Glutamatergic neuron (in vitro differentiated cells): ENCODE measurements at places on chromosomes 7 and 10.

- H3K4me1 ChIP-seq: no peaks in the 10 kb centered on the region
- DNase-seq: no peak
- no peaks in the 10 kb centered on the region for H3K36me3 ChIP-seq
- H3K4me3 ChIP-seq: no peak overlapping the region
- no peaks in the 10 kb centered on the region for H3K27me3 ChIP-seq
These were observed 1063.5 kb upstream of the LRRN3 start for GRCh38 chr7:110027385-110027784.

GRCh38 chr10:44879531-44879899 lies 31.6 kb upstream of the TMEM72 start:
- H3K36me3 ChIP-seq: peaks cover 4% of the 10 kb centered on the region
- no peak for DNase-seq
- H3K4me3 ChIP-seq: peak overlapping the region; percentile 89
- no peak overlapping the region for H3K27ac ChIP-seq
- peaks cover 12% of the 10 kb centered on the region for H3K4me1 ChIP-seq
- peaks cover 11% of the 10 kb centered on the region for H3K27me3 ChIP-seq

DNA sequence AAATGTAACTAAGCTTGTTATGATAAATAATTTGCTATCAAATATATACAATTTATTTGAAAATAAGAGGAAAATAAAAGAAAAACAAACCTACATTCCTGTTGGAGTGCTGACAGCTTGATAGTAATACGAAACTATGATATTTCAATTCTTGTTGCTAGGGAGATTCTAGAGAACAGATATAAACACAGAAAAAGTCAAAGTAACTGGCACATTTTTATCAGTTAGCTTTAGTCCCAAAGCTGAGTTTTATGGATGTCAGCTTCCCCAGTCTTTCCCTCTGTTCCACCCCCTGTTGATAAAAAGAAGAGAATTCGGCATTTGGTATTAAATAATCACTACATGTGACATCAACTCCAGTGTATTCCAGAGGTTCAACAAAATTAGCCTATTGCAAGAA lies 1134.0 kb downstream of the XPNPEP1 start:
- H3K36me3 ChIP-seq: peaks cover 6% of the 10 kb centered on the region
- no peak for DNase-seq
- no peak overlapping the region for H3K4me3 ChIP-seq
- no peaks in the 10 kb centered on the region for H3K4me1 ChIP-seq

- H3K4me3 ChIP-seq: no peak overlapping the region
- peaks cover 10% of the 10 kb centered on the region for H3K4me1 ChIP-seq
- no peak for DNase-seq
- H3K27me3 ChIP-seq: peaks cover 2% of the 10 kb centered on the region
These were observed 1060.7 kb upstream of the GHITM start for GRCh38 chr10:83078645-83079044.

DNA sequence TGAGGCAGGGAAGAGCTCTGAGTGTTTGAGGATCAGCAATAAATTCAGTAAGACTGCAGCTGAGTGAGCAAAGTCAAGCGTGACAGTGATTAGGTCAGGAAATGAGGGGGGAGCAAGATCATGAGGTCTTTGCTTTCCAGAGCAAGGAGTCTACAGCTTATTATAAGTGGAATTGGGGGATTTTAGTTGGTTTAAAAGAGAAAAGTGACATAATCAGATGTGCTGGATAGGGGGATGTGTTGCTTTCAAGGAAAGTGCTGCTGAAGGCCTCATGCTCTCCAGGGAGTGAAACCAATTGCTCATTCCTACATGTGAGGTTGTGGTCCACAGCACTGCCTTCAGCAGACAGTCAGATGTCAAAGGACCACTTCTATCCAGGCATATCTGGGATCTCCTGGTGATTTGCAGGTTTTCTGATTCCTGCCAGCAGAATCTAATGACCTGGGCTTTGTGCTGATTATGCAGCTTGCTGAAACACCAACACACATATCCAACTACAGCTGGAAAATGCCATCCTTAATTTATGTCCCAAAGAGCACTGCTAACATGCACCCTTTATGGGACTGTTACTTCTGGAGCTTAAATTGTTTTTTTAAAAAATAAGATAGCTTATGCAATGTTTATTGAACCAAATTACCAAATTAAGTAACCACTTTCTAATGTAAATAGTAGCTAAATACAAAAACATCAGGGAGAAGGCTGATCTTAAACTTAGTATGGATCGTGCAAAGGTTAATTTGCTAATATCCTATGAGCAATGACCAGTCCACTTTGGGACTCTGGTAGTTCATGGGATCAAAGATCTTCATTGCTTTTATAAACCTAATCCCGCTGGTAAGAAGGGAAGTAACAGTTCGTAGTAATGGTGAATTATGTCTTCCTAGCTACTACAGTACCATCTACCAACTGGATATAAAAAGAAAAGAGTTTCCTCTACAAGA lies 607.6 kb downstream of the KCNMA1 start:
- no peak overlapping the region for H3K27ac ChIP-seq
- no peak overlapping the region for H3K4me3 ChIP-seq
- DNase-seq: no peak
- H3K36me3 ChIP-seq: no peaks in the 10 kb centered on the region
- H3K27me3 ChIP-seq: peaks cover 2% of the 10 kb centered on the region

DNA sequence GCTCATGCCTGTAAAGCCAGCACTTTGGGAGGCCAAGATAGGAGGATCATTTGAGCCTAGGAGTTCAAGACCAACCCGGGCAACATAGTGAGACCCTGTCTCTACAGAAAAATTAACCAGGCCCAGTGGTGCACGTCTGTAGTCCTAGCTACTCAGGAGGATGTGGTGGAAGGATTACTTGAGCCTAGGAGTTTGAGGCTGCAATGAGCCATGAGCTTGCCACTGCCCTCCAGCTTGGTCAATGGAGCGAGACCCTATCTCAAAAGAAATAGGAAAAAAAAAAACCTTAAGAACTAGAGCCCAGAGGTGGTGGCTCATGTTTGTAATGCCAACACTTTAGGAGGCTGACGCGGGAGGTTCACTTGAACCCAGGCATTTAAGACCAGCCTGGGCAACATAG lies 2.2 kb downstream of the STRA8 start:
- H3K4me3 ChIP-seq: no peak overlapping the region
- H3K27ac ChIP-seq: no peak overlapping the region
- H3K27me3 ChIP-seq: peaks cover 5% of the 10 kb centered on the region

- H3K27ac ChIP-seq: no peak overlapping the region
- H3K4me3 ChIP-seq: no peak overlapping the region
- no peaks in the 10 kb centered on the region for H3K4me1 ChIP-seq
- H3K36me3 ChIP-seq: no peaks in the 10 kb centered on the region
- H3K27me3 ChIP-seq: no peaks in the 10 kb centered on the region
- DNase-seq: no peak
These were observed 1174.3 kb downstream of the XPNPEP1 start for GRCh38 chr10:108749042-108749441.

- H3K4me1 ChIP-seq: peaks cover 3% of the 10 kb centered on the region
- no peaks in the 10 kb centered on the region for H3K36me3 ChIP-seq
- DNase-seq: no peak
- peak overlapping the region; percentile 43 for H3K27ac ChIP-seq
These were observed 8.5 kb downstream of the IL15RA start for GRCh38 chr10:5968681-5969453.

DNA sequence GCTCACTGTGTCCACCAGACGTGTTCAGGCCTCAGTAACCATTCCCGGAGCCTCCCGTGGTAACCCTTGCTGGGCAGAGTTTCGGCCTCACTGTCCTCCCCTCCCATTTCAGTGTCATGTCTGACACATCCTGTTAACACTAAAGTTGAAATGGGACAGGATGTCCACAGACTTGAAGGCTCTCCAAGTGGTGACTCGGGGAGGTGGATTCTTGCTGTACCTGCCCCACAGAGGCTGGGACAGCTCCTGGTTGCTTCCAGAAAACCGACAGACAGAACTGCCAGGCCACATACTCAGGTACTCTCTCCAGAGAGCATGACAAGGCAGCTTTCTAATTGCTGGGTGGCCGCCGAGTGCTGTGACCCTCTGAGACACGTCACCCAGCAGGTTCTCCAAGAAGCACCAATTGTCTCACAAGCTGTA lies 17.9 kb upstream of the CYTH3 start:
- H3K4me1 ChIP-seq: peaks cover 4% of the 10 kb centered on the region
- no peak overlapping the region for H3K27ac ChIP-seq
- DNase-seq: no peak
- no peaks in the 10 kb centered on the region for H3K27me3 ChIP-seq
- no peaks in the 10 kb centered on the region for H3K36me3 ChIP-seq

DNA sequence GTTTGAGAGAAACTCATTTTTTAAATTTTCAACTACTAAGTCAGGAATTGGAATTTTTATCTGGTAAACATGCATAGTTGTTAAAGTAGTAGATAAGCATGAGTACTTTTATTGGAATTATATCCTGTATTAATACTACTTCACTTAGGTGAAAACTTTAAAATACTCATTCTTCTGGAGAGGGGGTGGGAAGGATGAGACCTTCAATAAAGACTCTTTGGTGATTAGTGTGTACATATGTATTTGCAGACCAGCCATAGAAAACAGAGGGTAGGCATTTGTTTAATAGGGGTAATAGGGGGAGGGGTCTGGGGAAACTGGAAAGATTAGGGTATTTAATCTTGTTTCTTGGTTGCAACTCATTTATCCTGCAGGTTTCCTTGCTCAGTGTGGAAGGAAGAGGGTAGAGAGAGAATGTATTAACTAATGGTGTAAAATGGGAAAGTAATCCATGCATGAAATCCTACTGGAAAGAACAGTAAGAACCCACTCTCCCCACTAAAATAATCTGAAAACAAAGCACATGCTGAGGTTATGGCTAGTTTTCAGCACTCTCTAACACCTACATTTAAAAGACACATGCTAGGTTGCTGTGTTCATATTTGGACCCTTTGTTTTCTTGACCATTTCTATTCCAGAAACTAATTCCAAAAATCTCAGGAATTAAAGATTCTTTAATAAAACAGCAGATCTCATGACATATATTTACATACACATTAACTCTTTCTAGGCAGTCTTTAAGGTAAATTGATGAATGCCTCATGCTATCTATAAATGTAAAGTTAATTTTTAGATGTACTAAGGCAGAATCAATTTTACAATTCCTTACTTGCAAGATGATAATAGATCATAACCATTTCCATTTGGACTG lies 6.2 kb upstream of the IGF2BP3 start:
- H3K4me1 ChIP-seq: peaks cover 22% of the 10 kb centered on the region
- H3K4me3 ChIP-seq: peak overlapping the region; percentile 67
- no peaks in the 10 kb centered on the region for H3K36me3 ChIP-seq
- no peaks in the 10 kb centered on the region for H3K27me3 ChIP-seq
- peak overlapping the region; percentile 70 for H3K27ac ChIP-seq

GRCh38 chr10:132273966-132274365 lies 33.8 kb downstream of the STK32C start:
- H3K27me3 ChIP-seq: peaks cover 9% of the 10 kb centered on the region
- peaks cover 5% of the 10 kb centered on the region for H3K36me3 ChIP-seq
- DNase-seq: no peak
- peaks cover 37% of the 10 kb centered on the region for H3K4me1 ChIP-seq

DNA sequence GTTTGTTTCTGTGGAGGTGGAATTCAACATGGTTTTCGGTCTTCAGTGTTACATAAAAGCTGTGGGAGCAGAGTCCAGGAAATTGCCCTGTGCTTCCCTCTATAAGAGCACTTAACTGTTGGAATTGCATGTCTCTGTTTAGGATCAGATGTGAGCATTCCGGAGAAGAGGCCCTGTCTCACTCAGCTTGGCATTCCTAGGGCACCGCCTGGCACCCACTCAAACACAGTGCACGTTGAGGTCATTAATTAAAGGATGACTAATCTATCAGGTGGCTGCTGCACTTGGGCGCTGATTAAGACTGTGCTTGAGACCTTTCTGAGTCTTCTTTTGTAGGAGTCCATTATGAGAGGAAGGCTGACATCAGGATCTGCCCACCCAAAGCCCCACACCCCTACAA lies 82.8 kb upstream of the VIPR2 start:
- H3K4me3 ChIP-seq: no peak overlapping the region
- no peak for DNase-seq
- H3K36me3 ChIP-seq: no peaks in the 10 kb centered on the region
- no peak overlapping the region for H3K27ac ChIP-seq

- H3K4me1 ChIP-seq: no peaks in the 10 kb centered on the region
- H3K36me3 ChIP-seq: no peaks in the 10 kb centered on the region
- no peaks in the 10 kb centered on the region for H3K27me3 ChIP-seq
- no peak overlapping the region for H3K4me3 ChIP-seq
- DNase-seq: no peak
These were observed 119.8 kb upstream of the LANCL2 start for GRCh38 chr7:55245271-55245723.

GRCh38 chr10:29670761-29671160 lies 36.0 kb upstream of the SVIL start:
- peaks cover 11% of the 10 kb centered on the region for H3K4me1 ChIP-seq
- H3K4me3 ChIP-seq: no peak overlapping the region
- DNase-seq: no peak

GRCh38 chr10:128992770-128993169 lies 474.3 kb upstream of the MGMT start:
- H3K4me3 ChIP-seq: no peak overlapping the region
- peaks cover 1% of the 10 kb centered on the region for H3K27me3 ChIP-seq
- no peak overlapping the region for H3K27ac ChIP-seq
- H3K4me1 ChIP-seq: peaks cover 4% of the 10 kb centered on the region
- H3K36me3 ChIP-seq: no peaks in the 10 kb centered on the region
- DNase-seq: no peak

GRCh38 chr10:97498841-97499560 lies at the start of gene UBTD1:
Gene UBTD1 (plus strand): TSS chr10:97498924. CDS start chr10:97499204, 280 bp downstream.
- peak; percentile 44 for DNase-seq
- H3K4me1 ChIP-seq: peaks cover 27% of the 10 kb centered on the region
- peak within 1 kb of the TSS; percentile 96 for H3K4me3 ChIP-seq
- peak within 1 kb of the TSS; percentile 94 for H3K27ac ChIP-seq
- no peaks in the 10 kb centered on the region for H3K36me3 ChIP-seq

GRCh38 chr7:96973986-96974385 lies 31.4 kb upstream of the DLX6 start:
- no peaks in the 10 kb centered on the region for H3K4me1 ChIP-seq
- no peak overlapping the region for H3K27ac ChIP-seq
- H3K4me3 ChIP-seq: no peak overlapping the region
- H3K27me3 ChIP-seq: no peaks in the 10 kb centered on the region
- no peak for DNase-seq

DNA sequence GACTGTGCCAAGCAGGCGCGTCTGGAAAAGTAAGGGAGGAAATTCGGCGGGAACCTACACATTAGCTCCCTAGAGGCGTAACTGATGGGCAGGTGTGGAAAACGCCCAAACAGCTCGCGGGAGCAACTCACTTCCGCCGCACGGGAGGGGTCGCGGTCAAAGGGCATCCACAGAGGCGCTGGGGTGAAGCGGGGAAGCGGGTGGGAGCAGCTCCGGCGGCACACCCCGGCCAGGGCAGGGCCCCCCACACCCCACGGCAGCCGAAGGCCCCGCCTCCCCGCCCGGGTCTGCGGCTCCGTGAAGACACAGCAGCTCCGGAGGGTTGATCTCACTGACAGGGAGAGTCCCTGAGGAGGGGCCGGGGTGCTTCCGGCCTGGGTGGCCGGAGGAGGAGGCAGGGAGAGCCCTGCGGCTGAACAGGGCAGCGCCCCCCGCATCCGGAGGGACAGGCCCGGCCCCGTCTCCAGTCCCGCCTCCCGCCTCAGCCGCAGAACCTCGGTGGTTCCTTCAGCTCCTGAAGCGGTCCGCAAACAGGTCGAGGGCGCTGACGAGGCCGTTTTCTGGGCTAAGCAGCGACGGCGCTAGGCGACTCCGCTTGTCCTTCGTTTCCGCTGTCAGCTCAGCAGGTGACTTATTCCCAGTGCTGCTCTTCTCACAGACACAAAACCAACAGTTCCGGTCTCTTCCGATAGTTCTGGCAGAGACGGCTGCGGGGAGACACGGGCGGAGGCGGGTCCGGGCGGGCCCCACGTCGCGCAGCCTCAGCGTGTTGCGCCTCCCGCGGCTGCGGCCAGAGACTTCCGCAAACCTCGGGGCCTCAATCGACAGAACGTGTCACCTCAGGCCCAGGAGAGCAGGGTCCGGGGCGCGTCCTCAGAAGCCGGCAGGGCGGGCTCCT lies 276.1 kb downstream of the DNAJB6 start:
- H3K27me3 ChIP-seq: peaks cover 17% of the 10 kb centered on the region
- peaks cover 4% of the 10 kb centered on the region for H3K4me1 ChIP-seq
- peaks cover 10% of the 10 kb centered on the region for H3K36me3 ChIP-seq
